Activated T-cell treated with anti-CD3 and anti-CD28 coated beads, Interleukin-2, amount 50 U/mL, for 24 hours (primary cell): ENCODE measurements at places on chromosomes 1 and 21.

- DNase-seq, result no peak
Observed at GRCh38 chr1:209420276-209420675, 163.2 kb upstream of the CAMK1G start.

DNA sequence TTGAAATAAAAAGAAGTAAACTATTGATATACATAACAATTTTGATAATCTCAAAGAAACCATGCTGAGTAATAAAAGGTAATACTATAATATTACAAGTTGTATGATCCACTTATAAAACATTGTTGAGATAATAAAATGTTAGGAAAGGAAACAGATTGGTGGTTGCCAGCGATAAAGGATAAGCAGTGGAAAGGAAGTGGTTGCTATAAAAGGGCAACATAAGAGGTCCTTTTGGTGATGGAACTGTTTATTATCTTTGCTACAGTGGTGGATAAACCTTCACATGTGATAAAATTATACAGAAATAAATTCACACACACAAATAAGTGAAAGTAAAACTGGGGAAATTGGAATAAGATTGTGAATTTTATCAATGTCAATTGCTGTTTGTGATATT is 15.1 kb downstream of the OR6F1 start:
- DNase-seq, result no peak

DNA sequence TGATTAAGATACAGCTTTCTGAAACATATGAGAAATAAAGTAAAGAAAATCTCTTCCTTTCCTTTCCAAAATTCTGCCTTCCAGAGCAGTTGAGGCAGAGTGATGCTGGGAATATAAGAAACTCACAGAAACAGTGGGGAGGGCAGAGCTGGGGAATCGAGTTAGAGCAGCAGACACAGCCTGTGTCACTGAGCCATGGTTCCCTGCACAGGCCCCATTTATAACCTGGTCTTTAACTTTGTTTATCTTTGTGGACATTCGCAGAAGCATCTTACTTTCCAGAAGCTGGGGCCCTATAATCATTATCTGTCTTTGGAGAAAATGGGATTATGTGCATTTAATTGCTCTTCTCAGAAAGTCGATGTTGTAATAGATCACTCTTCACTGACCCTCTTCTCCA is 349.1 kb downstream of the SETD4 start:
- no peak for DNase-seq

DNA sequence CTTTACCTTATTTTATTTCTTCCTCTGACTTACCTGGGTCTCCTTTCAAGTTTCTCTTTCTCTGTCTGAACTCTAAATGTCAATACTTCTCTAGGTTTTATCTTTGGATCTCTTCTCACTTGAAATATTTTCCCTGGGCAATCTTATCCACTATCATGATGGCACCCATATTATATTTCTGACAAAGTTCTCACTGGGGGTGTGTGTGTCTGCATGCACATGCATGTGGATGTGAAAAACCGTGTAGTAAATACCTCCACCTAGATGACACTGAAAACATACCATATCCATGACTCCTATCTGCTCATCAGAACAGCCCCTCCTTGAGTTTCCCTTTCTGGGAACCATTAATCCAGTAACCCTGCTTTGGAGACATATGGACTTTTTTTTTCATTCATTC is 30.9 kb downstream of the DNASE2B start:
- DNase-seq, result no peak

GRCh38 chr1:30400507-30400906 is 322.9 kb downstream of the MATN1 start:
- no peak for DNase-seq
